ENCODE measurements at places on chromosomes 13 and 19.

DNA sequence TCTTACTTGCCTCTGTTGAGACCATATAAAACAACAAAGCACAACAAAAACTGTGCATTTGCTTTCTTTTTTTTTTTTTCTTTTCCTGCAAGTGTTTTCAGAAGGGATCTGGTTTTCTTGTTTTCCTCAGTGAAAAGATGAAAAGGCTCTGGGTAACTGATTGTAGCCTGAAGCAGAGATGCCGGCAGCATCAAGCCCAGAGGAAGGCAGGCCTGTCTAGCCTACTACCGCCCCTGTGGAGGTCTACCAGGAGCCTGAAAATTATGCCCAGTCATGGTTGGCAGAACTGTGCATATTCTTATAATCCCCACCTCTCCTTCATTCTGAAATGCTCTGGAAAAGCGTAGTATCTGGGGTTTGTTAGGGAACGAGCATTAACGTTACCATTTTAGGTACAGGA, 32.6 kb upstream of the MEDAG start:
- peak; percentile 42 for DNase-seq

- DNase-seq = peak; percentile 58
These were observed 361.5 kb downstream of the RFC3 start for GRCh38 chr13:34179481-34179880.

- no peak for DNase-seq
These were observed 36.9 kb downstream of the EFNB2 start for GRCh38 chr13:106498571-106498970.

GRCh38 chr13:97140611-97141010, 81.5 kb upstream of the MBNL2 start:
- DNase-seq = no peak

DNA sequence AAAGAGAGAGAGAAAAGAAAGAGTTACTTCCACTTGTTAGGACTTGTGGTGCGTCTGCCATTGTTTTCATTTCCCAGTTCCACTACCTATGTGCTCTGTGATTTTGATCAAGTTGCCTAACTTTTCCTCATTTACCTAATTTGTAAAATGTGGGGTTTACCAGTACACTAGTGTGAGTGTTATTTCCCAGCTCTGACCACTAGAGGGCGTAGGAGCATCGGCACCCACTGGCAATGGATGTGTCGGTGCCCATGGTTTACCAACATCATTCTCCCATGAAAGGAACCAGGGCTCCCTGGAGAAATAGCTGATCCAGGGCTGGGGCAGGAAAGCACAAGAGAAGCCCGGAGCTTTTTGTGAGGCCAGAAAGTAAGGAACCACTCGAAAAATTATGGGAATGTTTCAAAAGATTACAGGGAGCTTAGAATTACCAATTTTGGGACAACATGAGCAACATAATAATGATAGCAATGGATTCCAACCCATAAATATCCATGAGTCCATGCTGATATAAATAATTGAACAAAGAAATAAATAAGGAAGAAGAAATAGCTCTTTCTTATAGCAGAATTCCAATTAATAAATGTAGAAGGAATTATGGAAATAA, 15.1 kb upstream of the CEACAM4 start:
- DNase-seq = peak; percentile 20

- no peak for DNase-seq
These were observed 1.5 kb downstream of the SLC25A23 start for GRCh38 chr19:6457958-6458694.

DNA sequence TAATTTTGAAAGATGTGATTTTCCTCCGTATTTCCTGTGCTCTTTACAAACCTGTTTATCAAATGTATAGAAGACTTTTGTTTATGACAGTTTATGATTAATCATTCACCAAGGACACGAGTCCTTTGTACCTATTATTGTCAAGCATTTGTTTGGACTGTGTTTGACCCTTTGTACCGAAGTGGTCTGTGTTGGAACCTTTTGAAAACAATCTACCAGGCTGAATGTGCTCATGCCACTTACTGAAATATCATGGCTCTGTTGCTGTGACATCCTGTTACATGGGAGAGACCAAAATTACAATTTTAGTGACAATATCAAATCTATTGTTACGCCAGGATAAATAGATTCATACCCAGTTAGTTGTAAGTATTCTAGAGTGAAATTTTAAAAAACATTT, 193.6 kb downstream of the IRS2 start:
- no peak for DNase-seq

- DNase-seq = no peak
These were observed 706.4 kb upstream of the KLHL1 start for GRCh38 chr13:70814684-70815083.

GRCh38 chr13:24463078-24463477, 49.5 kb downstream of the PARP4 start:
- no peak for DNase-seq

DNA sequence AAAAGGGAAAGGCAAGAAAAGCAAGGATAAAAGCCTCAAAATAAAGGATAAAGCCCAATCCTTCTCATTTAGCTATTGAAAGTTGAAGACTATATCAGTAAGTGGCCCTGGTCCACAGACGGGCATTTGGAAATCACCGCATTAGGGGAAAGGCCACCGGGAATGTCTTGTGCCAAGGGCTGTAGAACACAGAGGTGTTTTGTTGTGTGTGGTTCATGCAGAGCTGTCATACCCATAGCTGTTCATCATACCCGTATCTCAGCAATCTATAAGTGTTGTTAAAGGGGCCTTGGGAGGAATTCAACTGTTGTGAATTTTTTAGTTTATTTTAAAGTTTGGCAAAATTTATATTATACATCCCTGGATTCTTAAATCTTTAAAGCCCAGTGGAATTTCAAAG, 33.0 kb downstream of the DLEU7 start:
- no peak for DNase-seq

GRCh38 chr13:38309397-38309796, 40.3 kb upstream of the UFM1 start:
- no peak for DNase-seq

DNA sequence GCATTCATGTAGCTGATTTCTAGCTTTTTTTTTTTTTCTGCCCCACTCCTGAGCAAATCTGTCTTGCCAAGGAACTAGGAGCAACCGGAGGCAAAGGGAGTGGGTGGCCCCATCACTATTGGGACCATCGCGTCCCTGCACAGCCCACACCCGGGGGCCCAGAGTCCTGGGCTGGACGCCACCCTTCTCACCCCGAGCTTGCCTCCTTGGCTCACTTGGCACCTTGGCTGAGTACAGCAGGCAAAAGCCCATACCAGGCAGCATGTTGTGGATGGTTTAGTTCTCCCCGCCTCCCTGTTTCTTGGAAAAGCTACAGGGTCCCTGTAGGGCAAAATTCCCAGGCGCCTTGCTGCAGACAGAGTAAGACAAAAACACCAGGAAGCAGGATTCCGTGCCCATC, 13.7 kb downstream of the SMIM24 start:
- DNase-seq = no peak

- no peak for DNase-seq
These were observed 635 bp upstream of the NBEA start for GRCh38 chr13:34941436-34941834.

GRCh38 chr19:35354898-35355297, 3.4 kb upstream of the FFAR3 start:
- no peak for DNase-seq

DNA sequence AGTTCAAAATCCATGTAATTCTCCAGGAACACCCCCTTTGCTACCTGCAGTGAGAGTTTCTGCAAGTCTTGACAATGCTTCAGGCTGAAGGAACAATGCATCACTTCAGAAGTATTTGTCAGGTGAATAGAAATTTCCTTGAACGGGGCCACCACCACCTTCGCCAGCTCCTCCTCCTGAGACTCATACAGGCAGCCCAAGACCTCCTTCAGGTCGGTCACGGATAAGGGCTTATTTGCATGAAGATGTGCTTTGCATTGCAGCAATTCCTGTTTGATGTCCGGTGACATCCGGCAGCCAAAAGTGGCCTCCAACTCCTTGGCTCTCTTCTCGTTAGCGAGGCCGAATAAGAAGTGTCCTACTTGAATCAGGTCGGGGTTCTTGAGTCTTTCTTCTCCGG, 8.4 kb downstream of the NLRP7 start:
- no peak for DNase-seq

DNA sequence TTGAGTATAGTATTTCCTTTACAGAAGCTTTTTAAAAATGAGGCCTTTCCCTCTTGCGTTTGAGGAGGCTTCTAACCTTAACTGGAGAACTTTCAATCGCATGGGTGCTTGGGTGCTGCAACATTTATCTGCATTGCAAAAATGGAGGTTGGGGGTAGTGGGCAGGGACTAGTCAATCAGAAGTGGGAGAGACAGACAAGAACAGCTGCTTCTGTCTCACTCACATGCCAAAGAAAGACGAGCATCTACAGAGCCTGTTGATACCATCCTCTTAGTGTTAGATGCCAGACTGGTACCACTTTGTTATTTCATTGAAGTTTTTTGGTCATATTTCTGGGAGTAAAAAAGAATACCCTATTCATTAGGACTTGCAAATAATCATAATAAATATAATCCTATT, 1292.2 kb downstream of the UQCRFS1 start:
- DNase-seq = no peak

DNA sequence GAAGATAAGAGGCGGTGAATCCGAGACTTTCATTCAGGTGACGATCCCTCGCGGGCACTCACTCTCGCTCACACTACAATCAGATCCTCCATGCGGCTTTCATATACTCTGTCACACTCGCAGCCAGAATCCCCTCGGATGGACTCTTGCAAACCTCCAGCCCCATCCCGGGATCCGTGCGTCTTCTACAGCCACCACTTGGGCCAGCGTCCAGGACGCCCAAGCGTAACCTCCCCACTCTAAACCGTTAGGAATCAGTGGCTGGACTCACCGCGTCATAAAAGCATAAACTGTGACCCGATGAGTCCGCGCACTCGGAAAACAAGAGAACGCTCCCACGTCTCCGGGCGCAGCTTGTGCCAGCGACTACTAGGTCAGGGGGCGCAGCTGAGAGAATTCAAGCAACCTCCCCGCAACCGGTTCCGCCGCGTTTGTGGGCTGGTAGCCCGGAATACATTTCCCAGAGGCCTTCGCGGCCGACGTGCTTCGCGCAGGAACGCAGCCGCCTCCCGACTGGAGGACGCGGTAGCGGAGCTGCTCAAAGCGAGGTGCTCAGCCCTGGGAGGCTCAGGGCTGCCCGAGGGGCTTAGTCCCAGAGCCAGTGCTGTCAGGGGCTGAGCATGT, 27.6 kb downstream of the ZNF607 start:
- DNase-seq = peak; percentile 95

- no peak for DNase-seq
These were observed 31.2 kb downstream of the CEBPG start for GRCh38 chr19:33404506-33405253.

GRCh38 chr19:39557811-39558623, 18.1 kb upstream of the EID2 start:
- no peak for DNase-seq

GRCh38 chr19:531753-532560, at the start of gene CDC34:
CDC34 (plus strand) TSS chr19:531760; CDS start chr19:531932, 172 bp downstream.
- DNase-seq = no peak

DNA sequence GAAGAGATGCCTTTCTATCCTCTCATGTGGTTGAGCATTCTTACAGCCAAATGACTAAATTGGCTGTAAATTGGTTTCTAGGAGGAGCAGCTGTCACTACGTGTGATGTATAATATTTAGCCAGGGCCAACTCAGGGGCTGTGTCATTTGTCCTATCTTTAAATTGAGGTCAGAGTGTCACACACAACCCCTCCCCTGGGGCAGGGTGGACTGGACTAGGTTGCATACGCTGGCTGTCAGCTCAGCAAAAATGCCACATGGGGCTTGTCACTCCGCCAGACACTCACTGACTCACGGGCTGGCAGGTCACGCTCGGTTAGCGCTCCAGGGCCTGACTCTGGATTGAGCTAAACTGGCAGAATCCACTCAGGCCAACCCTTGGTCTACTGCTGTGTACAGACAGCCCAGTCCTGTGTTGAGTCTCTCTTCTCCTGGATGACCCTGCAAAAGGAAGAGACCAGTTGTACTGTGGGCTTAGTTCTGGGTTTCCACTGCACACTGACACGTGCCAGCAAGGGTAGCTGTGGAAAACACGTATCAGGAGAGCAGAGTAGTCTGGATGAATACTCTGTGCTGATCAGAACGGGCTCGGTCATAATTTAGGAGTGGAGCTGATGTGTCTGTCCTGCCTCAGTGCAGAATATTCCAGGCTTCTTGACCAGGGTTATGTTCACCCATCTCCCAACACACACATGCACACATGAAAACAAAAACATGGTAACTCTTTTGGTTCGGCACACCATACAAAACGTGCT, 29.1 kb downstream of the SHISA2 start:
- DNase-seq = peak; percentile 77

DNA sequence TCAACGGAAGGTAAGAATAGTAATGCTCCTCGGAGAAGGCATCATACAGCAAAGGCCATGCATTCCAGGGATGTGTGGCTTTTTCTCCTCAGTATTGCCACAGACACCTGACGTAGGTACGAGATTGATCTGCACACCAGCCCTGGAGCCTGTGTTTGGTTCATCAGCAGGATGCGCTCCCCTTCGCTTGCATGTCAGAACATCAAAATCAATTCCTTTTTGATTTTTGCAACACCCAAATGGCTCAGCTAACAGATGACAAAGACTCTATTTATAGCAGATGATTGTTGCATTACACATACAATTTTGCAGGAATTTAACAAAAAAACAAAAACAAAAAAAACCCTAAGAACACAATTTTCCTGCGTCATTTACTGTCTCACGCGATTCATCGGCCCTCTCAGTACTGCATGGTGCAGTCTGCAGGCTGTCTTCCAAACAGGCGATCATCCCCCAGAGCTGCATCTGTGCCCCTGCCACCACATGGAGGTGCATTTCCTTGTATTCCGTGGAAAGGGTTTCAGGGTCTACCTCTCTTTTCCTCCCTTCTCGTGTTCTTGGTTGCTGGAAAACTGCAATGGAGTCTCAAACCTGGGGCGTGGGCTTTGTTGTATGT, 207.3 kb downstream of the TEX29 start:
- DNase-seq = no peak

DNA sequence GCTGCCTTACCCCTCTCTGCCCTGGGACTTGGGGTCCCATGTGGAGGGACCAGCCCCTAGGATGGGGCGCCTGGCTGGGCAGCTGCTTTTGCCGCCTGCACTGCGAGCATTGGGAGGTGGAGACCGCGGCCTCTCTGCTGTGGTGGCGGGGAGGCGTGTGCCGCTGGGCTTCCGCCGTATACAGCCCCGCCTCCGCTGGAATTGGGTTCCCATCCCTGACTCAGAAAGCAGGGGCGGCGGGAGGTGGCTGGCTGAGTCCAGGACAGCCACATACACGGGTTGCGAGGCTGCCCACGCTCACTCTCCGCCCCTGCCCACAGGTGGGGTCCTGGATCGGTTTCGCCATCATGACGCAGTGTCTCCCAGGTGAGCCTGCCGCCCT, 6.6 kb downstream of the NDUFB7 start:
- DNase-seq = no peak

GRCh38 chr13:100176801-100177400, 88.0 kb downstream of the PCCA start:
- DNase-seq = peak; percentile 67

GRCh38 chr13:38514575-38514974, 164.9 kb downstream of the UFM1 start:
- DNase-seq = no peak
